ENCODE measurements at places on chromosomes 2 and 18. TPM values are rescaled to one million over a fixed set of nuclear protein-coding genes. Genes with fewer than 3 reads are reported as not detected.

DNA sequence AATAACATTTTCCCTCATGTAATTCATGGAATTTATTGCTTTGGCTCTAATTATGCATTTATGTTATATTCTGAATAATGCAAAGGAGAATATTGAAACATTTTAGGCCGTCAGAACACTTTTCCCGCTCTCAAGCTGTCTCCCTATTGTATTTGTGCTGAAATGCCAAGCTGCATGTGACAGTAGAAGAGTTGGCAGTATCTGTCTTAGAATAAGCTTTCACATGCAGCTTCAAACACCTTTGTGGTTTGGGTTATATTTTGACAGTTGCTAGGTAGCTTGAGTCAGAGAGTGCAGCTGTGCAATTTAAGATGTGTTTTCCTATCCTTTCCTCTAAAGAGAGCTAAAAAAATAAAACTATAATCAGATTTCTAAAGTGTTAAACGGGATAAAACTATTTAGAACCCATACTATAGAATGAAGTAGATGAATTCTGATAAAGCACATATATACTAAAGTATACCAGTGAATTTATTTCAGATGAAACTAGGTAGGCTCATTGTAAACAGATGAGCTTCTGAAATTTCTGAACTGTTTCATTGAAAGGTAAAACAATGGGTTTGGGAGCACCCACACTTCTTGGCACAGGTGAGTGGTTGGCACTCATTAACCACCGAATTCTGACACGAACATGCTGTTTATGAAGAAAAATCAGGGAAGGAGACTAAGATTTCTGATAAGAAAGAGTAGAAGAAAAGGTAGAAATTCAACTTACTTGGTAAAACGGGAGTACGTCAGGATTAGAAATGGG, 43.4 kb downstream of the PLCL1 start:
- no peak for DNase-seq

Gene CIB4
- total RNA-seq = not detected

GRCh38 chr18:21904856-21905255, 164.3 kb downstream of the MIB1 start:
- no peak for DNase-seq

DNA sequence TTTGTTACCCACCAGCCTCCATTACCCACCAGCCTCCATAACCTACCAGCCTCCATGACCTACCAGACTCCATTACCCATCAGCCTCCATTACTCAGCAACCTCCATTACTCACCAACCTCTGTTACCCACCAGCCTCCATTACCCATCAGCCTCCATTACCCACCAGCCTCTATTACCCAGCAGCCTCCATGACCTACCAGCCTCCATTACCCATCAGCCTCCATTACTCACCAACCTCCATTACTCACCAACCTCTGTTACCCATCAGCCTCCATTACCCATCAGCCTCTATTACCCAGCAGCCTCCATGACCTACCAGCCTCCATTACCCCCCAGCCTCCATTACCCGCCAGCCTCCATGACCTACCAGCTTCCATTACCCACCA, 133.3 kb upstream of the HS6ST1 start:
- DNase-seq = no peak

Gene PID1
- total RNA-seq = 88.6 TPM

- no peak for DNase-seq
These were observed 50.9 kb downstream of the LRPPRC start for GRCh38 chr2:43944915-43945314.

GRCh38 chr2:188551671-188552070, 260.0 kb downstream of the GULP1 start:
- no peak for DNase-seq

Gene GREB1
- total RNA-seq = 8.6 TPM

Gene MOGAT1
- total RNA-seq = not detected

GRCh38 chr18:35804377-35804776, 168.1 kb upstream of the RMP24 start:
- no peak for DNase-seq

GRCh38 chr2:195450552-195451113, 206.4 kb upstream of the SLC39A10 start:
- DNase-seq = no peak

DNA sequence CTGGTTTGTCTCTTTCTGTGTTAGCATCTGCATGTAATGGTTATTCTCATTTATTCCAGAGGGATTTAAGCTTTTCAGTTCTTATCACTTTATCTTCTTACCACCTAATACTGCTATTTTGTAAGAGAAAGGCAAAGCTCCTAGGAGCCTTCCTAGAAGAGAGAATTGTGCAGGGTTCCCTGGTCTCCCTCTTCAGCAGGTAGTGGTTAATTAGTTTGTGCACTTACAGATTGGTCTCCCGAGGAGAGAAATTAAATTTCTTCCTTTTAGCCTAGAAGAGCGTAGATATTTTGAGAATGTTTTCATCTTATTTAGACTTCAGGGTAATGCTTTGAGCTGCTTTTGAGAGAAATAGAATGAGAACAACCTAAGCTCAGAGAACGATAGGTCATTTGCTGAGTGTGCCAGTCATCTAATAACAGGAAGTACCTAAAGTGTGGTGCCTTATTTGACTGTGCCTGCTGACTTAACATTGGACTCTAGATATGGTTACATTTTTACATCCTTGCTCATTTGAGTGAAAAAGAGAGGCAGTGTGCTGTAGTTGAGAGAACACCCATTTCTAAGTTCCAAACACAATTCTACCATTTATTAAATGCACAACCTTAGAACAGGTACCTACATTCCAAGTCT, 651.4 kb downstream of the STK39 start:
- no peak for DNase-seq

GRCh38 chr2:223918671-223919134, 26.4 kb downstream of the WDFY1 start:
- DNase-seq = no peak

DNA sequence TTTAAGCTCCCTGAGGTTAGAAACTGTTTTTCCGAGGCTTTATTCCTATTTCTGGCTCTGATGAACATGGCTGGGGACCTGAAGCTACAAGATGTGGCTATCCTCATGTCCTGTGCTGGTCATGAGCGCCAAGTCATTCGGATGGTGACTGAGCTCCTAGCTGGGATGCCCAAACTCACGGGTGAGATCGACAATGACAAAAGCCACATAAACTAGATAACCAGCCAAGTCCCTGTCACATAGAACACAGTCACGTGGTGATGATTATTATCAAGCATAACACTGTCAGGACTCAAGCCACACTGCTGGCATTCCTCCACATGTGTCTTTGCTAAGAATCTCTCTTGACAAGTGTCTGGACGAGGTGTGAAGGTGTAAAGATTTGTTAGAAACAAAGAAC, 274.9 kb downstream of the CLIP4 start:
- no peak for DNase-seq

DNA sequence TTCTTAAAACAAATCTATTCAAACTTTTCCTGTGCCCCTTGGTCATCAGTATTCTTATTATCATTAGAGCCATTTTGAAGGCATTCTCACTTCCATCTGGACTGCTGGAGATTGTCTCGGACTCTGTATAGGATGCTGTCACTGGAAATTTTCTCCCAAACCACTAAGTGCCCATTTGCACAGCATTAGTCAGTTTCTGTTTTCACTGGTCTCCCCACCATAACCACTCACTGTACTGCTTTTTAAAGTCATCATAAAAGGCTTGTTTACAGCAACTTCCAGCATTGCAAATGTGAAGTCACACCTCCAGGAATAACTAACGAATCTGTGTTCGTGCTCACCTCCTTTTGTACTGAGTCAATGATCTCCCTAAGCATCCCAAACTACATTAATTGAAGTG, 150.9 kb upstream of the SERTAD2 start:
- no peak for DNase-seq

GRCh38 chr2:98787700-98788099, 56.8 kb upstream of the MGAT4A start:
- no peak for DNase-seq

- no peak for DNase-seq
These were observed 289.9 kb downstream of the LRRTM1 start for GRCh38 chr2:80014637-80015036.

DNA sequence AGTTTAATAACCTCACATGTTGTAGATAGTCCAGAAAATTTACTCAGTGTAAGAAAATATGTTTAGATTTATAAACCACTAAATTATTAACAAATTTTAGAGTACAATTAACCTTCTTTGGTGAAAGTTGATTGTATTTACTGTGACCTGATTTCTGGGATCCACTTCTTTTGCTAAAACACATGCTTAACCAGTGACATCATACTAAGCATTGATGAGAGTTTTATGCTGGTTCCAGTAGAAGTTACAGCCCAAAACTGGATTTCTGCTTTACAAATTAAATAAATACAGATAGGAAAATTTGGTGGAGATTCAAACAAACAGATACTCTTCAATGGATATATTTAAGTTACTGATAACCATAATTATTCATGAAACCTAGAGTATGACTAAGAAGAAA, 40.9 kb downstream of the RBBP8 start:
- DNase-seq = no peak

DNA sequence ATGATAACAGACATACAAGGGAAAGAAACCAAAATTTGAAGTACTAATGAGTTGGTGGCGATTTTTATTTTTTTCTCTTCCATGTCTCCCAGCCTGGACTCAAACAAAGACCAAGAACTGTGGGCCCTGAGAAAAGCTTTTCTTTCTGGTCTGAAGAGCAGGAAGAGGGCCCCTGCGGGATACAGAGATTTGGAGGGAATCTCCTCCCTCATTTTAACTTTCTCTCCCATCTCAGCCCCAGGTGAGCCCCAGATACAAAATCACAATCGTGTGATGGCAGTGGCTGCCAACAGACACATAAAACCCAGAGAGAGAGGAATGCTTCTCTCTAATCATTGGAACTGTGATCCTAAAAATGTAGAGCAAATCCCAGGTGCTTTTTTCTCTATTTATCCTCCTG, 19.5 kb upstream of the PRKCE start:
- DNase-seq = no peak

- DNase-seq = no peak
These were observed 126.2 kb upstream of the EML6 start for GRCh38 chr2:54597153-54597848.

DNA sequence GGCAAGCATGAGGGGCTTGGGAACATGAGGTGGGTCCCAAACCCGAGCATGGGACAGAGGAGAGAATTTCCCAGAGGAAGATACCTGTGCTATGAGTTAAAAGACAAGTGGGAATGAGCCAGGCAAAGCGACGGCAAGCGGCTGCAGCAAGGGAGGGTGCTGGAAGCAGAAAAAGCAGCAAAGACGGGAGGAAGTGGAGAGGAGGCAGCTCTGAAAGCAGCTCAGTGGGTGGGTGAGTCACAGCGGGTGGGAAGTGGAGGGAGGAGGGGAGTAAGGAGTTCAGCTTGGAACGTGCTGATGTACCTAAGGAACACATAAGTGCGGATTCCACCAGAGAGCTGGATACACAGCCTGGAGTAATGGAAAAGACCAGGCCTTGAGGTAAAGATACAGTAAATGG, 41.4 kb downstream of the THUMPD2 start:
- peak; percentile 85 for DNase-seq

DNA sequence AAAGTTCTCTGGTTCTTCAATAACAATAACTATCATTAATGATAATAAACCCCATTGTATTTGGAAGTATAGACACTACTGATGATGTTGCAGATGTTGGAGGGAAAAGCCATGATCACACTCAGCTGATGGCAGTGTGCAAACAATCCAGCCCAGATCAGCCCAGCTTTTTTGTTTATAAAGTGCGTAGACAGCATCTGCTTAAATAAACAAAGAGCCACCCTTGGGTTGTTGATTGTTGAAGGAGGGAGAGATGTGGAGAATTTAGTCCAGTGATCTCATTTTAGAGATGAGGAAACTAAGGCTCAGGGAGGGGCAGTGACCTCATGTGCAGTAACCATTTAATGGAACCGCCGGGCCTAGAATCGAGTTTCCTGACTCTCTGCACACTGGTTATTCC, 56.0 kb upstream of the MEX3C start:
- DNase-seq = no peak

GRCh38 chr2:235810846-235811245, 317.0 kb downstream of the AGAP1 start:
- DNase-seq = no peak

- DNase-seq = no peak
These were observed 49.2 kb upstream of the DARS1 start for GRCh38 chr2:136034629-136035028.

Gene ARHGEF33
- total RNA-seq = 0.42 TPM

GRCh38 chr2:206635015-206635414, 7.3 kb upstream of the FAM237A start:
- no peak for DNase-seq

GRCh38 chr2:222797261-222797660, 63.6 kb upstream of the ACSL3 start:
- no peak for DNase-seq

GRCh38 chr2:9310798-9311197, 104.2 kb downstream of the ASAP2 start:
- no peak for DNase-seq

- no peak for DNase-seq
These were observed 95.4 kb downstream of the HNMT start for GRCh38 chr2:138059487-138060300.

- DNase-seq = no peak
These were observed 4.5 kb downstream of the B3GNT2 start for GRCh38 chr2:62200291-62200841.

Gene ADAM23
- total RNA-seq = 11.1 TPM

Gene CD8B2
- total RNA-seq = 0.09 TPM

- no peak for DNase-seq
These were observed 220.3 kb upstream of the NRP2 start for GRCh38 chr2:205461678-205462665.

GRCh38 chr18:5628512-5629255, 84.9 kb upstream of the EPB41L3 start:
- DNase-seq = peak; percentile 66
